ENCODE measurements at places on chromosomes 7 and 10. TPM values are rescaled to one million over a fixed set of nuclear protein-coding genes. Genes with fewer than 3 reads are reported as not detected.

The LAMB4 gene
- total RNA-seq: not detected

- H3K36me3 ChIP-seq: no peaks in the 10 kb centered on the region
- H3K27me3 ChIP-seq: peaks cover 16% of the 10 kb centered on the region
- no peak overlapping the region for H3K4me3 ChIP-seq
- DNase-seq: no peak
- no peaks in the 10 kb centered on the region for H3K4me1 ChIP-seq
- no peak overlapping the region for H3K27ac ChIP-seq
Observed at GRCh38 chr10:29030900-29031299, 258.0 kb upstream of the LYZL1 start.

- H3K27me3 ChIP-seq: no peaks in the 10 kb centered on the region
- H3K4me1 ChIP-seq: peaks cover 18% of the 10 kb centered on the region
- peaks cover 2% of the 10 kb centered on the region for H3K36me3 ChIP-seq
- no peak overlapping the region for H3K27ac ChIP-seq
Observed at GRCh38 chr10:31757831-31758230, 170.8 kb downstream of the ARHGAP12 start.

The DKK1 gene
- not detected for total RNA-seq

DNA sequence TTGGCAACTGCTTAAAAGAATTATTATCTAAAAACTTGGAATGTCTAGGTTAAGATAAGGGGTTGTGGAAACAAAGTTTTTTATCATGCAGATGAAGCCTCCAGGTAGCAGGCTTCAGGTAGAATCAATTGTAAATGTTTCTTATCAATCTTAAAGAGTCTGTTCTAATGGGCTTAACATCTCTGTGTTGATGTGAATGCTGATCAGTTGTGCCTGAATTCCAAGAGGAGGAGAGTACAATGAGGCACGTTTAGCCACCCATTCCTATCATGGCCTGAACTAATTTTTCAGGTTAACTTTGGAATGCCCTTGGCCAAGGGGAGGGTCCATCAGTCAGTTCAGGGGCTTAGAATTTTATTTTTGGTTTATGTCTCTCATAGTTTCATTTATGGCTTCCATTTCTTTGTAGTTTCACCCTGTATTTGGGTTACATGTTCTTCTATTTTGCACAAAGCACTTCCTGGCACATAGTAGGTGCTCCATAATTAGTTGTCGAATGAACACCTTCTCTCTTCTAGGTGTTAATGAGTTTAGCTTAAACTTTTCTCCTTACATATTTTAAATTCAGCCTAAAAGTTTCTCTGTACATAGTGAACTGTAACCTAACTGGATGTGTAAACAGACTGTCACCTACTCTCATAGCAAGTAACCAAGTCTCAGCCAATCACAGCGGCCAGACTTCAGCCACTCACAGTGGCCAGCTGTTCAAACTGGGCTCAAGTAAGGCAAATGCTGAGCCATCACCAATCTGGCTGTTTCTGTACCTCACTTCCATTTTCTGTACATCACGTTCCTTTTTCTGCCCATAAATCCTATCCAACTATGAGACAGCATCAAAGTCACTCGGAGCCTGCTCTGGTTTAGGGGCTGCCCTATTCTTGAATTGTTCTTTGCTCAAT, 34.7 kb downstream of the ALOX5 start:
- no peak overlapping the region for H3K27ac ChIP-seq
- no peaks in the 10 kb centered on the region for H3K4me1 ChIP-seq
- no peak overlapping the region for H3K4me3 ChIP-seq
- H3K36me3 ChIP-seq: no peaks in the 10 kb centered on the region
- DNase-seq: no peak
- H3K27me3 ChIP-seq: peaks cover 10% of the 10 kb centered on the region

- H3K36me3 ChIP-seq: no peaks in the 10 kb centered on the region
- H3K4me3 ChIP-seq: no peak overlapping the region
- no peak overlapping the region for H3K27ac ChIP-seq
- DNase-seq: no peak
Observed at GRCh38 chr7:55420530-55420929, 55.4 kb downstream of the LANCL2 start.

The GPR158 gene
- not detected for total RNA-seq

The ARHGAP21 gene
- total RNA-seq: 15.0 TPM

DNA sequence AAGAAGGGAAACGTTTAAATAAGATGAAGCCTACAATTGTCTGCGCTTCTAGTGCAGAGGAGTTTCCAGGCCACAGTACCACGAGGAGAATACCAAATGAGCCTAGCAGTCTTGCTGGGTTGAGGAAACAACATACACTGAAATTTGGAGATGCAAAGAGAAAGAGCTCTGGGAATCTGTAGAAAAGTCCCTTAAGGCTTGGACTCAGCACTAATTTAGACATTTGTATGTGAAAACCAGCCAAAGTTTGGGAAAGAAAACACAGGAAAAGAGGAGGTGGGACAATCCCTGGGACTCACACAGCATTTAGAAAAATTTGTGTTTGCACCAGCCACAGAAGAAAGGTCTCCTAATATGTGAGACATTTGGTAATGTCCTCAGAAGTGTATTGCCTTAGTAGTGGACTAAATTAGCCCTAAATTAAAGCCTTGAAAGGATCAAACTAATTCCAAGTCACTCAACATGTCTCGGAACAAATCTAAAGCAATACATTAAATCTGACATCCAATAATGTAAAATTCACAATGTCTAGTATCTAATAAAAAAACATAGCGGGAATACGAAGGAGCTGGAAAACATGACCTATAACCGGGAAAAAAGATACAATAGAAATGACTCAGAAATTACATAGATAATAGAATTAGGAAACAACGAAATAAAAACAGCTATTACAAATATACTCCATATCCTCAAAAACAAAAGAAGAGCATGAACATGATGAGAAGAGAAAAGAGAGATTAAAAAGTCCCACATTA, 187.1 kb upstream of the NAMPT start:
- H3K4me1 ChIP-seq: peaks cover 14% of the 10 kb centered on the region
- no peaks in the 10 kb centered on the region for H3K36me3 ChIP-seq
- no peak for DNase-seq
- no peak overlapping the region for H3K27ac ChIP-seq

DNA sequence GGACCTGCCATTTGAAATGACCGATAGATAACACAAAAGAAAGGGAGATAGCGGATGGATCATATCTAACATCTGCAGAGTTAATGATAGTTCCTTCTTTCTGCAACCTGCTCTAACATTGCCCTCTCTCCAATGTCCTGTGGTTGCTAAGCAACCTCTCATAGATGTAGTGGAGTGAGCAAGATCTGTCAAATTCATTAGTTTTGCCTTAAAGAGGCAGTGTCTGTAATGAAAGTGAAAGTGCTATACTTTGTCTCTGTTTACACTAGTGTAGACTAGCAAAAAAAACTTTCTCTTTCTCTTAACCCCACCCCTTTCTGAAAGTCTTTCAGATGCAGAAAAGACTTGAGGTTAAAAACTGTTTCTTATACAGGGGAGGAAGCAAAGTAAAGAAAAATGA, 1196.9 kb downstream of the SORCS3 start:
- H3K27me3 ChIP-seq: no peaks in the 10 kb centered on the region
- H3K36me3 ChIP-seq: no peaks in the 10 kb centered on the region
- peaks cover 25% of the 10 kb centered on the region for H3K4me1 ChIP-seq
- DNase-seq: no peak
- no peak overlapping the region for H3K27ac ChIP-seq

DNA sequence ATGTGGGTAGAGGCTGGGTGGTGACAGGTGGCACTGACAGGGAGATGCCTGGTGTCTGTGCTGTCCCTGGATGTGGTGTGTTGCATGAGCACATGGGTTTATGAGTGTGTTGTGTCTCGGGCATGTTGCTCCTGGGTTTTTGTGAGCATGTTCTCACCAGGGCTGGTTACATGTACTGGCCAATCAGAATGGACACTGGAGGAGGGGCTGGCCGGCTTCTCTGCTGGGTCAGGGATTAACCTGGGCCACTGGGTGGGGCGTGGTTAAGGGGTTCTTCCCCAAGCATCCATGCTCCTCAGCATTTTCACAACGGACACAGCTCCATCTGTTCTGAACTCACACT, 20.8 kb upstream of the VOPP1 start:
- no peak for DNase-seq
- no peaks in the 10 kb centered on the region for H3K36me3 ChIP-seq
- H3K27ac ChIP-seq: no peak overlapping the region
- peaks cover 17% of the 10 kb centered on the region for H3K4me1 ChIP-seq

The PAX2 gene
- total RNA-seq: not detected

DNA sequence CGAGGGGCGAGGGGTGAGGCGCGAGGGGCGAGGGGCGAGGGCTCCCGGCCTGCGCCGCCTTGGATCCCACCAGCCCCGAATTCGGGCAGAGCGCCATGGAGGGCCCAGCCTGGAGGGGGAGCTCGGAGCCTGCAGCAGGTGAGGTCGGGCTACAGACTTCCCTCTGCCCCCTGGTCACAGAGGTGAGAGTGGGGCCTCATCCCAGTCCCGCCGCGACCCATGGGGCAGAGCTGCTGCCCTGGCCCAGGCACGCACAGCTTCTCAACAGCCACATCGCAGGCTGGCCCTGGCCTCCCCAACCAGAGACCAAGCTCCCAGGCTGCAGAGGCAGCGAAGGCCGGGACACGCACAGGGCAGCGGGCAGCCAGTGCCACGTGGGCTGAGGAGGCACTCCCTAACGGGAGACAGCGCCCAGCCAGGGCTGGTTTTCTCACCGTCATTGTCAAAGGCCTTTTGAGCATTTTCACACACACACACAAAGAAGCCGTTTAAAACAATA, 191.8 kb downstream of the PTPRN2 start:
- DNase-seq: no peak
- H3K27me3 ChIP-seq: no peaks in the 10 kb centered on the region
- H3K4me3 ChIP-seq: no peak overlapping the region
- H3K27ac ChIP-seq: no peak overlapping the region
- no peaks in the 10 kb centered on the region for H3K4me1 ChIP-seq
- H3K36me3 ChIP-seq: peaks cover 1% of the 10 kb centered on the region

DNA sequence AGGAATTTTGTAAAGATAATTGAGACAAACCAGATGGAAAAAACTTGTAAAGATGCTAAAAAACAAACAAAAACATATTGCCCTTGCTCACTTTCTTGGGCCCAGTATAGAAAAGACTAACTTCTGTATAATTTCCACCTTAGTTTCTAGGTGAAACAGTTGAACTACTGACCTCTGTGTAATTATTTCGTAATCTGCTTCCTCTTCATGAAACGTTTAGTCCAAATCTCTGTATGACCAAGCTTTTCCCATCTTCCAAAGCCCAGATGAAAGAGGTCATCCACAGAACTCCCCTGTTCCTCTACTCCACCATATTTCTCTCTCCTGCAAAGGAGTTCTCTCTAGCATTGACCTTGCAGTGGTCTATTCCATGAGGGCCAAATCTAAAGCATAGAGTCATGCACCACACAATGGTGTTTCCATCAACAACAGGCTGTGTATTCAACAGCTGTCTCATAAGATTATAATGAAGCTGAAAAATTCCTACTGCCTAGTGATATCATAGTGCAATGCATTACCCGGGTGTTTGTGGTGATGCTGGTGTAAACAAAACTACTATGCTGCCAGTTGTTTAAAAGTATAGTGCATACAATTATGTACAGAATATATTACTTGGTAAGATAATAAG, 647.6 kb downstream of the TNS3 start:
- H3K27ac ChIP-seq: no peak overlapping the region
- H3K4me3 ChIP-seq: no peak overlapping the region
- no peaks in the 10 kb centered on the region for H3K4me1 ChIP-seq
- no peaks in the 10 kb centered on the region for H3K36me3 ChIP-seq
- DNase-seq: no peak

DNA sequence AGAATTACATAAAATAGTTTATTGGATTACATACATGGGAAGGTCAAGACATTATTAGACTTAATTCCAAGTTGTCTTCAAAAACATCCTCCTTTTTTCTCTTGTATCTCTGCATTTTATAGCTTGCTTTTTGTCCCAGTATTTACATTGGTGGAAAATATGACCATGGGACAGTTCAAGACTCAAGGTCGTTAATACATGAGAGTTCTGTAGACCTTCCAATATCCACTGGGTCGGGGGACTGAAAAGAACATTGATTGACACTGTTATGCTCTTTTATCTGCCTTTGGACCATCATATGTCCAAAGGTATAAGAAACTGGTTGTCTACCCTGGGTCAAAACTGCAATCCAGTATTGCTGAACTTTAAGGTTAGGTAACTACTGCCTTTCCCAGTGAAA, 36.7 kb downstream of the AKR1C4 start:
- no peak for DNase-seq
- H3K4me1 ChIP-seq: no peaks in the 10 kb centered on the region

The CALHM1 gene
- total RNA-seq: not detected

DNA sequence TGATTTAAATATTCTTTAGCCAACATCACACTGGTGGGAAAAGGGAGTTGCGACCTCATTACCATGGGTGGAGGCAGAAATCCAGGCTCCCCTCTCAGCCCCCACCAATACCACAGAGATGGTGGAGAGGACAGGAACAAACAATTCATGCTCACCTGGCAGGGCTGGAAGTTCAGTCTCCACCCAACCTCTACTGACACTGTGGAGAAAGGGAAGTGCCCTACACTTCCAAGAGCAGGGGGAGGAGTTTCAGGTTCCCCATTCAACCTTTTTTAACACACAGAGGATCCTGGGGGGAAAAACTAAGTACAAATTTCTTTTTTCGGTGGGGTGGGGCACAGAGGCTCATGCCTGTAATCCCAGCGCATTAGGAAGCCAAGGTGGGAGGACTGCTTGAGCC, 210.1 kb upstream of the KCTD7 start:
- no peaks in the 10 kb centered on the region for H3K27me3 ChIP-seq
- H3K4me1 ChIP-seq: peaks cover 8% of the 10 kb centered on the region
- H3K27ac ChIP-seq: no peak overlapping the region
- H3K4me3 ChIP-seq: no peak overlapping the region
- no peak for DNase-seq

- H3K27ac ChIP-seq: no peak overlapping the region
- DNase-seq: peak; percentile 57
- no peak overlapping the region for H3K4me3 ChIP-seq
- H3K36me3 ChIP-seq: no peaks in the 10 kb centered on the region
- H3K27me3 ChIP-seq: no peaks in the 10 kb centered on the region
- peaks cover 4% of the 10 kb centered on the region for H3K4me1 ChIP-seq
Observed at GRCh38 chr10:72637398-72637857, 11.5 kb upstream of the MICU1 start.

The KRIT1 gene
- total RNA-seq: 21.5 TPM

All from activated naive CD4-positive, alpha-beta T cell treated with anti-CD3 and anti-CD28 coated beads for 36 hours (primary cell).